Forelimb muscle (tissue), 1 donor: ENCODE measurements at places on chromosomes 11 and 22. TPM values are rescaled to one million over a fixed set of nuclear protein-coding genes. Genes with fewer than 3 reads are reported as not detected.

Gene E2F8
- 22.4 TPM for polyA plus RNA-seq

- no peak for DNase-seq
Measured at GRCh38 chr11:103871923-103872551, 164.4 kb upstream of the DDI1 start.

Gene SCN2B
- 4.4 TPM for polyA plus RNA-seq

Gene ANKK1
- 0.16 TPM for polyA plus RNA-seq

Gene RIMBP3B
- not detected for polyA plus RNA-seq

- DNase-seq = no peak
Measured at GRCh38 chr22:22368516-22368915, 123.9 kb downstream of the VPREB1 start.

DNA sequence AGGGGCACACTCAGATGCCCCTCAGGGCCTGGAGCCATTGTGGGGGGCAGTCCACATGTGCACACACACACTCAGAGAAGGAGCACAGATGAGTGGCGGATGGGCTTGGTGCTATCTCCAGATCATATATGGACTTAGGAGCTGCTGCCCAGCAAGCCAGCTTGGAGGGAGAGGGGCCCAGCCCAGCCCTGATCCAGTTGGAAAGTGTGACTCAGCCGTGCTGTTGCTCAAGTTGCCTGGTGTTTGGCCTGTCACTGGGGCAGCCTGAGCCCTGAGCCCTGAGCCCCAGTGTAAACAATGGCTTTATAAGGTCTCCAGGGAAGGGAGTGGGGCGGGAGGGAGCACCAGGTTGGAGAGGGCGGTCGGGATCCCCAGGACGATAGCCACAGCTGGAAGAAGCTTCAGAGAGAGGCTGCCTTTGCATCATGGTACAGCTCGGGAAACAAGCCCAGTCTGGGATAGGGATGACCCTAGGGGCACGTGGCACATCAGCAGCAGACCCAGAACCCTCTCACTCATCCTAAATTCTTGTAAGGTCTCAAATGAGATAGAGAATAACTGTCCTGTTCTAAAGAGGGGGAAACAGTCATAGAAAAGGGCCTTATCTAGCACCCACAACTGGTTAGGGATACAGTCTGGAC is 4.8 kb downstream of the SELENOM start:
- no peak for DNase-seq

- DNase-seq = no peak
Measured at GRCh38 chr11:17766590-17766989, 32.0 kb downstream of the KCNC1 start.

Gene WBP2NL
- polyA plus RNA-seq = 1.7 TPM

GRCh38 chr11:63574856-63575602 is 11.8 kb upstream of the PLAAT2 start:
- DNase-seq = no peak

DNA sequence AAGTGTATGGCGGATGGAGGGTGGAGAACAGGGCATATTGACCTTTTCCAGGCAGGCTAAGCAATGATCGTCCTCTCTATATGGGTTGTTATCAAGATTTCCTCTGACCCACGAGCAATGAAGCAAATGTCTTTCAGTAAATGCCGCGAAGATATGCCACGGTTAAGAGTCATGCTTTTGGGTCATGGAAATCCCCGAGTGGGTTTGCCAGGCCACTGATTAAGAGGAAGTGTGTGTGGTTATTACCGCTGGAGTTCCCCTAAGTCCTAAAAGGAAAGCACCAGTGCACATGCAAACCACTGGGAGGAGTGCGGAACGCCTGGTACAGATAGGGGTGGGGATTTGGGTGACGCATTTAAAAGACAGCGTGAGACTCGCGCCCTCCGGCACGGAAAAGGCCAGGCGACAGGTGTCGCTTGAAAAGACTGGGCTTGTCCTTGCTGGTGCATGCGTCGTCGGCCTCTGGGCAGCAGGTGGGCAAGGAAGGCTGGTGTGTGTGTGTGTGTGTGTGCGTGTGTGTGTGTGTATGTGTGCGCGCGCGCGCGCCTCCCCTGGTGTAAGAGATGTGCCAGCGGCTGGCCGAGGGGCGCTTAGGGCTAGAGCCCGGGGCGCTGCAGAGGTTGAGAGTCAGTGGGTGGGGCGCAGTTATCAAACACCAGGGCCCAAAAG is at the start of gene BIRC3:
TSS of gene BIRC3 (plus strand) at position 386 of the 669 bp plus-strand sequence. CDS start 7,026 bp downstream, outside the sequence.
- DNase-seq = no peak

- DNase-seq = no peak
Measured at GRCh38 chr22:50714150-50714549, 23.9 kb upstream of the ACR start.

Gene TOMT
- not detected for polyA plus RNA-seq

- DNase-seq = no peak
Measured at GRCh38 chr22:25404556-25404927, 159.9 kb upstream of the GRK3 start.

GRCh38 chr22:35384527-35384926 is 3.6 kb downstream of the HMOX1 start:
- DNase-seq = no peak

Gene NCAM1
- 132 TPM for polyA plus RNA-seq

Gene SLC5A12
- polyA plus RNA-seq = 0.18 TPM

- DNase-seq = no peak
Measured at GRCh38 chr11:72585762-72586311, 88.4 kb downstream of the PDE2A start.

Gene FAT3
- polyA plus RNA-seq = 1.8 TPM

DNA sequence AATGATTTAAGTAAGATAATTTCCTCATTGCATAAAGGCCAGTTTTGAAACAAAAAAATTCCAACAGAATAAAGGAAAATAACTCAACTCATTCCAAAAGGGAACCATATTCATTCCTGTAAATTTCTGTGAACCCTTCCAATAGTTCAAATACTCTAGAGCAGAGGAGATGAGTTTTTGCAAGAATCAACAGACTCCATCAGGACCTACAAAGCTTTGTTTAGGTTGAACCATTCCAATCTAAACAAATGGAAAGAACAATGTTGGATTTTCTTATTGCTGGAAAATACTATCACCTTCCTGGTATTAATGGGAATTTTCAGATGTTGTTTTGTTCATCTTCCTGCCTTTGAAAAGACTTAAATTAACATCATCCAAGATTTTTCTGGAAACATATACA is 21.8 kb upstream of the OR5AN1 start:
- no peak for DNase-seq

GRCh38 chr11:2149864-2150847 is 10.9 kb downstream of the INS start:
- no peak for DNase-seq

DNA sequence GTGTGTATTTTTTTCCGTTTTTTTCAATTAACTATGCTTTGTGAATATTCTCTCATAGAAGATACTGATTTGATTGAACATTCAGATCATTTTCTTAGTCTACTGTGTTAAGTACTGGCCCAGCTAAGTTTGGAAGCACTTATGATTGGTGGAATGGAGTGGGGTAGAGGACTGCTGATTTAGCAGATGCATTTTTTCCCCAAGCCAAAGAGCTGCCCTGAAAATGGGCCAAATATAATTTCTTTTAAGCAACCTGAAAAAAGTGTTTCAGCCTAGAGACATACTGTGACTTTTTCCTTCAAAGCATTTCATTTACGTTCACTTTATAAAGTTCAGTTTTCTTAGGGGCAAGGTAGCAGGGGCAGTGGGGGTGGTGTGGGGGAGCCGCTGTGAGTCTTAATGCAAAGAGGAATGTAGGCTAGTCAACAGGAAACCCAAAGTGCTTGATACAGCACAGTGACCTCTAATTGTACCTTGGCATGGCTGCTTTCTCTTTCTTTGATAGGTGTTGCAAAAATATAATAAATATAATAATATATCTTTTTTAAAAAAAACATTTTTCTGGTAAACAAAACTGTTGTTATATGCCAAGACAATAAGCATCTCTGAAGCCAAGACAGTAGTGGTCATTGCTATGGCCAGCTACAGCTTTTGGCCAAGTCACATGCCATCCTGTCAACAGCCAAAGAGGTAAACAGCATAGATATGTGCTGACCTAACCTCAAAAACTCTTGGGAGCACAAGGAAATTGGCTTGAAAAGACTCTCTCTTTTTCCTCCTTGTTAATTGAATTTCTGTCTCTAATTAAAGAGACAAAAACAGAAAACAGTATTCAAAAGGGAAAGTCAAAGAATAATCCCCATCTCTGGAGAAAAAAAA is 58.8 kb downstream of the LIF start:
- no peak for DNase-seq

DNA sequence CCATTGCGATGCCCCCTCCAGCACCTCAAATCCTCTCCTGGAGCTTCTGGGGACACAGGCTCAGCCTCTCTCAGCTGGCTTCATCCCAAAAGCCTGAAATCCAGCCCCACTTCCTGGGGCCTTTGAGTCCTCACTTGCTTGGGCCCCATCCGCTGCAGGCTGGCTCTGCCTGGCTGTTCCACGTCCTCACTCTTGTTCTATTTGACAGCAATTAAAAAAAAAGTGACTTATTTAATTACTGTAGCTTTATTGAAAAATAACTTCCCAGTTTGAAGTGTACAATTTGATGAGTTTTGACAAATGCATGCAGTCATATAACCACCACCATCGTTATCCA is 27.2 kb downstream of the PARVG start:
- DNase-seq = no peak

Gene LRRC32
- polyA plus RNA-seq = 25.4 TPM

- no peak for DNase-seq
Measured at GRCh38 chr22:49259839-49260615, 567.6 kb downstream of the BRD1 start.
